ENCODE measurements at places on chromosomes 12 and 14.

- no peak for DNase-seq
Measured at GRCh38 chr14:77131871-77132486, 9.6 kb downstream of the ZDHHC22 start.

- DNase-seq, result no peak
Measured at GRCh38 chr12:25056011-25056410, 107.1 kb upstream of the BCAT1 start.

- no peak for DNase-seq
Measured at GRCh38 chr14:104777808-104778249, 17.7 kb downstream of the AKT1 start.

DNA sequence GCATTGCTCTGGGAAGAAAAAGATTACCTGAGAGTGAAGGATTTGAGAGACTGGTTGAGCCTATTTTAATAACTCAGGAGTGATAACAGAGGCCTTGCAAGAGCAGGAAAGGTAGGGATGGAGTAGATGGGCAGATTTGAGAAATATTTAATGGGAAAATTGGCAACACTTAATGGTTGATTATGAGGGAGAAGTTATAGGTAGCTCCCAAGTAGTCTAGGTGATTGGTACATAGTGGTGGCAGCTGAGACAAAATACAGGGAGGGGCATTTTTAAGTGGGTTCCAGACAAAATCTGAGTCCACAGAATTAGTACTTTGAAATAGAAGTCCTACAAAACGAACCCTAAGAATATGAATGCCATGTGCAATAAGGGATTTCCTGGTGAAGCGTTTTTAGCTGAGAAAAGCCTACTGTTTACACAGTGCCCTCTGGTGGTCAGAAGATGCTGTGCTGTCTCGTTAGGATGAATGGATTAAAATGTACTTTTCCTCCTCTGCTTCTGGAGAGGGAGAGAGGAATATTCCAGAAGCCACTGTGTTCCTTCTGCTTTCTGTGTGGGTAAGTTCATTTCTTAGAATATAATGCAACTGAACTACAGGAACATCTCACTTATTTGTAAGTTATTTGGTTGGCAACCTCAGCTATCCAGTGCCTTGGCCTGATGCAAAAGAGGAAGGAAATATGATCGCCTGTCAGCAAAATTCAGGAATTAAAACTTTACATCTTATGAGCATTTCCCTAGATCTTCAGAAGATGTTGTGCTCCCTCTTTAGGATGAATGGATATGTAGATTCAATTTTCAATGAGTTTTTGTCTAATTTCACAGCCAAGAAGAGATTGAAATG is 6.5 kb downstream of the ZBTB1 start:
- peak; percentile 75 for DNase-seq
